ENCODE measurements at places on chromosomes 16 and 17.

DNA sequence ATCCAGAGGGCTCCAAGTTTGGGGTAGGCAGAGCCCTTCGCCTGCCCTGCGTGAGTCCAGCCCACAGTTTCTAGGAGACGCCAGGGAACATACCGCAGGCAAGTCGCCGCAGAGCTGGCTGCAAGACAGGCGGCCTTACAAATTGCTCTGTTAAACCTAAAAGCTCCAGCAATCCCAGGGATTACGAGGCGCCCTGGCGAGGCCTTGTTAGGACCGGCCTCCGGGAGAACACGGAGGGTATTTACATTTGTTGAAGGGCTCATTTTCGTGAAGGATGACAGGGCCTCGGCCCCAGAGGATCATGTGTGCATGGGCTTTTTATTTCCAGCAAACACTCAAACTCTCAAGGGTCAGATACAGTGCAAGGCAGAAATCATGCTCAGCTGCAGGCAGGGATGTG lies 77.6 kb upstream of the FOXF1 start:
- no peak for DNase-seq

GRCh38 chr16:53865494-53865863 lies 161.5 kb downstream of the FTO start:
- no peak for DNase-seq

GRCh38 chr17:49708515-49709183 lies 885 bp upstream of the SLC35B1 start:
- DNase-seq: peak; percentile 47

- peak; percentile 22 for DNase-seq
Measured at GRCh38 chr17:19306160-19307111, 56.1 kb downstream of the B9D1 start.

- DNase-seq: no peak
Measured at GRCh38 chr17:59637611-59638310, 18.1 kb downstream of the CLTC start.
